GM12878 (cell line): ENCODE measurements at places on chromosomes 11 and 22. TPM values are rescaled to one million over a fixed set of nuclear protein-coding genes. Genes with fewer than 3 reads are reported as not detected.
A peak's percentile ranks its signal among the peaks of the same experiment; 100 is the strongest.

Gene SDF2L1
- 178 and 191 TPM in 2 replicates for polyA plus RNA-seq

Gene SLC22A9
- polyA plus RNA-seq: not detected in 2 replicates

Gene FJX1
- 7.4 and 9.3 TPM in 2 replicates for polyA plus RNA-seq

DNA sequence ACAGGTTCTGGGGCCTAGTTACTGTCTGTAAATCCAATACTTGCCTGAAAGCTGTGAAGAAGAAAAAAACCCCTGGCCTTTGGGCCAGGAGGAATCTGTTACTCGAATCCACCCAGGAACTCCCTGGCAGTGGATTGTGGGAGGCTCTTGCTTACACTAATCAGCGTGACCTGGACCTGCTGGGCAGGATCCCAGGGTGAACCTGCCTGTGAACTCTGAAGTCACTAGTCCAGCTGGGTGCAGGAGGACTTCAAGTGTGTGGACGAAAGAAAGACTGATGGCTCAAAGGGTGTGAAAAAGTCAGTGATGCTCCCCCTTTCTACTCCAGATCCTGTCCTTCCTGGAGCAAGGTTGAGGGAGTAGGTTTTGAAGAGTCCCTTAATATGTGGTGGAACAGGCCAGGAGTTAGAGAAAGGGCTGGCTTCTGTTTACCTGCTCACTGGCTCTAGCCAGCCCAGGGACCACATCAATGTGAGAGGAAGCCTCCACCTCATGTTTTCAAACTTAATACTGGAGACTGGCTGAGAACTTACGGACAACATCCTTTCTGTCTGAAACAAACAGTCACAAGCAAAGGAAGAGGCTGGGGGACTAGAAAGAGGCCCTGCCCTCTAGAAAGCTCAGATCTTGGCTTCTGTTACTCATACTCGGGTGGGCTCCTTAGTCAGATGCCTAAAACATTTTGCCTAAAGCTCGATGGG lies 13.5 kb downstream of the PIK3IP1 start:
- no peaks in the 10 kb centered on the region for H3K27me3 ChIP-seq
- DNase-seq: no peak
- H3K36me3 ChIP-seq: peaks cover 13% of the 10 kb centered on the region; the same call in 1 of the 2 replicates
- no peaks in the 10 kb centered on the region for H3K4me1 ChIP-seq
- H3K27ac ChIP-seq: no peak overlapping the region

DNA sequence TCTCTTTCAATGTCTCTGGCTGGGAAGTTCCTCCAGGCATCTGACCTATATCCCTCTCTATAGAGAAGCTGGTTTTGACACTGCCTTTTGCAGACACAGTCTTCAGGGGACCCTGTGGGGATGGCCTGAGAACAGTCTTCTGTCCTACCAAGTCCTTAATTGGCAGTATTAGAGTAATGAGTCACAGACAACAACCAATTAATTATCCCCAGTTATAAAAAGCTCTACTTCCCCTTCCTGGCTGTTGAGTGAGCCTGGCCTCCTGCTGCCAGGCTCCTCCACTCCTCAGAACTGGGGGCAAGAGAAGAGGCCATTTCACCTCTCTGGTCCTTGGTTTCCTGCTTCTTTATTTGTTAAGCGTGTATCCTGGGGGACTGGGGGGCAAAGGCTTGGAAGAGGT lies 41.2 kb upstream of the KLHL35 start:
- H3K27me3 ChIP-seq: no peaks in the 10 kb centered on the region
- no peak for DNase-seq
- no peak overlapping the region for H3K27ac ChIP-seq
- no peaks in the 10 kb centered on the region for H3K36me3 ChIP-seq
- H3K4me1 ChIP-seq: peaks cover 10% of the 10 kb centered on the region

GRCh38 chr22:29623059-29623458 lies 19.6 kb downstream of the NF2 start:
- no peaks in the 10 kb centered on the region for H3K27me3 ChIP-seq
- no peak for DNase-seq
- no peaks in the 10 kb centered on the region for H3K36me3 ChIP-seq
- no peak overlapping the region for H3K4me3 ChIP-seq
- no peak overlapping the region for H3K27ac ChIP-seq

- H3K27ac ChIP-seq: peak overlapping the region; percentile 83
- no peaks in the 10 kb centered on the region for H3K27me3 ChIP-seq
- peaks cover 37% of the 10 kb centered on the region for H3K4me1 ChIP-seq
- no peak overlapping the region for H3K4me3 ChIP-seq
- H3K36me3 ChIP-seq: no peaks in the 10 kb centered on the region
Measured at GRCh38 chr22:44955102-44955501, 54.7 kb downstream of the PHF21B start.

DNA sequence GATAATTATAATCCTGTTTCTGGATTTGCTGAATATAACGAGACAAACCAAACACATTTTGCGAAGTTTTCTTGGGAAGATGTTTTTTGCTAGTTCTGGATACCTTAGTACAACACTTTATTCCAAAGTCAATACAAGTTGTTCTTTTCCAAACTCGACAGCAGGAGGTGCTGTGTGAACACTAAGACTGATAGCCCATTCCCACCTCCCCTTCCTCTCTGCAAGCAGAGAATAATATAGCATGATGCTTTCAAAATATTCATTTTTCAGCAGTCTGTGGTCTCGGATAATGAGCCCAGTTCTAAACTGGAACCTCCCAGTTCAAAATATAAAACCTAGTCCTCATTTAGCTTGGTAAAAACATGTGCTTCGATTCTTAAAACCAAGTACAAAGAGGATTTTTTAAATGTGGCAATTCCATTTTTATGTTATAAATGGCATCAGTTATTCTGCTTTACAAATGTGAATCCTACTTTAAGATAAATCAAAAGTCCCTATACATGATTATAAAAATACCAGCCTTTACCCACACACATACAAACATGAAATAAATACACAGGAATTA lies 129.1 kb downstream of the DCDC1 start:
- no peaks in the 10 kb centered on the region for H3K4me1 ChIP-seq
- no peak overlapping the region for H3K4me3 ChIP-seq
- no peaks in the 10 kb centered on the region for H3K36me3 ChIP-seq
- H3K27me3 ChIP-seq: no peaks in the 10 kb centered on the region
- no peak for DNase-seq
- no peak overlapping the region for H3K27ac ChIP-seq

DNA sequence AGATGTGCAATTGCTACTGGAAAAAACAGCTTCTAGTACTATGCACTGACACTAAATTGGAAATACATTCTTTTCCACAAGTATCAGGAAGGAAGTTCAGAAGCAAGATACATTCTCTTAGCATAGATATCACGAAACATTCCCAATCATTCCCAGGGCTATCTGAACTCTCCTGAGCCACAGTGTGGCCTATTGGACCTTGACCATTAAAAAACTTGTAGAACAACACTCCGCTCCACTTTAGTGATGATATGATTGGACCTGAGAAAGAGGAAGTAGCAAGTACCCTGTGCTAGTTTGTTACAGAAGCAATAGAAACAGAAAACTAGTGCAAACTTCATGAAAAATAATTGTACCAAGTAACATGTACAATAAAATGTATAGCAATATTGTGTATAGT lies 11.4 kb upstream of the OR5AK2 start:
- no peak overlapping the region for H3K4me3 ChIP-seq
- no peak for DNase-seq
- no peaks in the 10 kb centered on the region for H3K27me3 ChIP-seq
- no peaks in the 10 kb centered on the region for H3K4me1 ChIP-seq

DNA sequence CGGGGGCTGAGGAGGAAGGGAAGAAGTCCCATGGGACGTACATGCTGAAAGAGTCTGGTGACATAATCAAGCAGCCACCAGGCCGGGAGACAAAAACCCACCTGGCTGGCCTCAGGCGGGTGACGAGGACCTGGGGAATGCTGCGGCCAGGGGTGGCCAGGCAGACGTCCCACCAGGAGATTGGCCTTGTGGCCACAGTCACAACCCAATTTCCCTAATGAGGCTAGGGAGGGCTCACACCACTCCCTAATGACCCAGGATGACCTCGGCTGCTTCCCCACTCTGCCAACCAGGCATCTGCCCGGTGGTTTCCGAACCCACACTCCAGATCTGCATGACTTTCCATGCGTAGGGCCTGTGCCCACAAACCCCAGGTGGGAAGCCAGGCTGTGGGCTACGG lies 66.9 kb downstream of the SCUBE1 start:
- no peak overlapping the region for H3K4me3 ChIP-seq
- H3K4me1 ChIP-seq: no peaks in the 10 kb centered on the region; the same call in 1 of the 2 replicates
- no peak overlapping the region for H3K27ac ChIP-seq

GRCh38 chr11:44980533-44981427 lies 30.1 kb upstream of the TP53I11 start:
- no peaks in the 10 kb centered on the region; the same call in 1 of the 2 replicates for H3K4me1 ChIP-seq
- H3K4me3 ChIP-seq: no peak overlapping the region
- DNase-seq: no peak
- no peak overlapping the region for H3K27ac ChIP-seq
- H3K36me3 ChIP-seq: no peaks in the 10 kb centered on the region

DNA sequence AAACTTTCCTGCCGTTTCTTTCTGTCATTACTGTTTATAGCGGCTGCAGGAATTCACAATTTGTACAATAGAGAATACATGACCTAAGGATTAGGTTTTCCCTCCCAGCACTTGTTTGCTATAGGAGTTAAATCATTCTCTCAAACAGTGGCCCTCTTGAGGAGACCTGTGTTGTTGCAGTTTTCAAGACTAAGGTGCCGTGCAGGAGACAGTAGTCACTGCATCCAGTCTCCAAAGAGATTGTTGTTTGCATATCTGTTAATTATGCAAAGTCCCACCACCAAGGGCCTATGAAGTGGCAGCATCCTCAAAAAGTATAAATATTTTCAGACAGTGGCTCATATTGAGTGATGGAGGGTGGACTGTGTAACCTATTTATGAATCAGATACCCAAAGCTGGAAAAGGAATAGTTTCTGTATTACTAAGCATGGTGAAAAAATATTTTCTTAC lies 2.3 kb downstream of the PRSS23 start:
- no peak for DNase-seq
- H3K36me3 ChIP-seq: no peaks in the 10 kb centered on the region
- no peak overlapping the region for H3K27ac ChIP-seq
- H3K27me3 ChIP-seq: peaks cover 5% of the 10 kb centered on the region; the same call in 1 of the 2 replicates
- H3K4me3 ChIP-seq: no peak overlapping the region
- no peaks in the 10 kb centered on the region for H3K4me1 ChIP-seq

DNA sequence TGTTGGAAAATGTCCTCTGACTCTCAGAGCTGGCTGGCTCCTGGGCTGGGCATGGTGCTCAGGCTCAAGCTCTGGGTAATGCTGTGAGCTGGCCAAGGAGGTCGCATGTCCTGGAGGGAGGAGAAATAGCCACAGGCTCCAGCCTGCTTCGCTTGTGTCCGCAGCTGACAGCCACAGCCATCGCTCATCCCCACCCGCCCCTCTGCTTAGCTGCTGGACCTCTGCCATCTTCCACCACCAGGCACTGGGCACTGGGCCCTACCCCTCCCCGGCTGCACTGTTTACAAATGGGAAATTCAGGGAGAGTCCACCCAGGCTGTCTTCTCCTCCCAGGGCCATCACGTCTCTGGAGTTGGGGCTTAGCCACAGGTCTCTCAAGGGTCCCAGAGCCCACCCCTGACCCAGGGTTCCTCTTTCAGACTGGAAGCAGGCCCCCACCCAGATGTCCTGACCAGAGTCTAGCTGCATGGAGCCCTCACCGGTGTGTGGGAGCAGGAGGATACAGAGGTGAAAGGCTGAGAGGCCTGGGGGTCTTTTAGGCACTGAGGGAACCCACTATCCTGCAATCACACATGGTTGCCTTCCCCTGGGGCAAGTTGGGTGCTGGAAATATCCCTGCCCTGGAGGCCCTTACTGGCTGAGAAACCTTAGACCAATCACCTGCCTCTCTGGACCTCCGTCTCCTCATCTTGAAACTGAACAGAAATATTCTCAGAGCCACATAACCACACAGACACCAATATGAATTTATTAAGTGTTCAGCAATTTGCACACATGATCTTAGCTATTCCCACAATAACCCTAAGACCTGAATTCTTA lies 62.7 kb downstream of the CD82 start:
- DNase-seq: no peak
- H3K27ac ChIP-seq: peak overlapping the region; percentile 36; the same call in 1 of the 2 replicates
- no peak overlapping the region for H3K4me3 ChIP-seq
- H3K4me1 ChIP-seq: peaks cover 13% of the 10 kb centered on the region
- H3K27me3 ChIP-seq: no peaks in the 10 kb centered on the region
- H3K36me3 ChIP-seq: no peaks in the 10 kb centered on the region

DNA sequence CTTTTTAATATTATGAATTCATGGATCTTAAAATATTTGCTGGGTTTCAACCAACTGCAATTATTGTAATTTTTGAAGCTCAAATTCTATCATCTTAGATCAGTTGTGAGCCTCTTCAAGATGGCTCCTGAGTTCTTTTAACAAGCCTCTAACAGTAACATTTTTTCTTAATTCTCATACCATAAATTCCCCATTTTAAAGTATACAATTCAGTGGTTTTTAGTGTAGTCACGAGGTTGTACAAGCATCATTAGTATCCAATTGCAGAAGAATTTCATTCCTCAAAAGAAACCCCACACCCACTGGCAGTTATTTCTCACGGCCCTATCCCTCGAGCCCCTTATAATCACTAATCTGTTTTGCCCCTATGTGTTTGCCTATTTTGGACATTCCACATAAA lies 270.8 kb downstream of the SBF2 start:
- no peak for DNase-seq
- H3K36me3 ChIP-seq: no peaks in the 10 kb centered on the region
- no peaks in the 10 kb centered on the region for H3K27me3 ChIP-seq

DNA sequence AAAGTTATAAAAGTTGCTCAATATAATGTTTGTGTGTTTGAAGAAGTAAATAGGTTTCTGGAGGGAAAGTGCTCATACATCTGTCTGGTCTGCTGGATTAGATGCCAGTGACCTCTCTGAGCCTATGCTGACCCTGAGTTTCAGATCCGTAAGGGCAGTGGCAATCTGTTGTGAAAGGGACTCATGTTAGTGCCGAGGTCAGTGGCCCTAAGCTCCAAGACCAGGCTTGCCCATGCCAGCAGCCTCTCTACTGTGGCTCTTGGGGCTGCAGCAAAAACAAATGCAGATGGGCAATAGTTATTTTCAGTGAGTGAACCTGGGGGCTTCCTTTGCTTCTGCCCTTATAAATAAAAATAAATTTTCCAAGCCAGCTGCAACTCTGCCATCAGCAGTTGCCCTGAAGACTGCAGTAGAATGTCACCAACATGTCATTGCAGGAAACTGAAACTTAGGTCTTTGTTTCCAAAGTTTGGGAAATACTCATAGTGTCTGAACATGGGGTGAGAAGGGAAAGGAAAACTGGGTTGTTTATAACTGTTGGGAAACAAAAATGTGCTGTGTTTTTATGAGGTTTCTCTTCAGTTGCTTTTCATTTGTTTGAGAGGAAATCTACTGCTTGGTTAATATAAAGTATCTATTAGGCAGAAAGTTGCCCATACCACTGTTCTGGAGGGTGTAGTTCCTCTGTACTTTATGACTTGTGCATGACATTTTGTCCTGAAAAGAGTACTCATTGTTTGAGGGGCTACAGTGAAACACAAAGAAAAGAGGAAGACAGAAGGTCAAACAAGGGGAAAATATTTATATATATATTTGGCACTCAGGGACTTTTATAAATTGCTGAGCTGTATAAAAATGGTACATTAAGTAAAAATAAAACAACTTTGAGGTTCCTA lies 9.5 kb upstream of the MS4A4E start:
- no peak overlapping the region for H3K27ac ChIP-seq
- no peak for DNase-seq
- H3K36me3 ChIP-seq: no peaks in the 10 kb centered on the region
- H3K27me3 ChIP-seq: no peaks in the 10 kb centered on the region
- no peak overlapping the region for H3K4me3 ChIP-seq
- H3K4me1 ChIP-seq: no peaks in the 10 kb centered on the region

- H3K4me1 ChIP-seq: no peaks in the 10 kb centered on the region
- no peaks in the 10 kb centered on the region; the same call in 1 of the 2 replicates for H3K27me3 ChIP-seq
- no peaks in the 10 kb centered on the region for H3K36me3 ChIP-seq
- H3K4me3 ChIP-seq: no peak overlapping the region
- no peak for DNase-seq
Measured at GRCh38 chr11:64092111-64092760, 56.5 kb downstream of the FLRT1 start.
